ENCODE measurements at places on chromosomes 6 and 20. TPM values are rescaled to one million over a fixed set of nuclear protein-coding genes. Genes with fewer than 3 reads are reported as not detected.
A peak's percentile ranks its signal among the peaks of the same experiment; 100 is the strongest.

GRCh38 chr6:102327697-102328225, 934.3 kb downstream of the GRIK2 start:
- DNase-seq: no peak
- H3K27ac ChIP-seq: no peak overlapping the region
- H3K27me3 ChIP-seq: no peaks in the 10 kb centered on the region
- H3K36me3 ChIP-seq: no peaks in the 10 kb centered on the region
- H3K4me1 ChIP-seq: no peaks in the 10 kb centered on the region

DNA sequence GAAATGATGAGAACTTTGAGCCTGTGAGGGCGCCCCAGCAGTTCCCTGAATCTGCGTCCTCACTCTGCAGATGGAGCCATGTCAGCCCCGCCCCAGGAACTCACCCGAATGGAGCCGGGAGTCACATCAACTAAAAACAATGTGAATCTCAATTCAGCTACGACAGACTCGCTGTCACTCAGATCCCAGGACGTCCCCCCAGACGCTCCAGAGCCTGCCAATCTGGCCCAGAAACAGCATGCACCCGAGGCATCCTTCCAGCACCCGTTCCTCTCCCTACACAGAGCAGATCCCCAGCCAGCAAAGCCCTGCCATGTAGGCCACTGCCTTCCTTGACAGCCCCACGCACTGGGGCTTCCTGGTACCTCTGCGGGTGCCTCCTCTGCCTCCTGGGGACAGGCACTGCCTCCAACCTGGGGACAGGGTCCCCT, 248.0 kb downstream of the TTLL2 start:
- no peak overlapping the region for H3K4me3 ChIP-seq
- no peaks in the 10 kb centered on the region for H3K36me3 ChIP-seq
- DNase-seq: peak; percentile 24
- H3K4me1 ChIP-seq: peaks cover 15% of the 10 kb centered on the region

The AGPAT4 gene
- polyA plus RNA-seq: 0.46 TPM

The TMC2 gene
- not detected for polyA plus RNA-seq

GRCh38 chr20:46317685-46318177, 9.4 kb upstream of the CDH22 start:
- no peaks in the 10 kb centered on the region for H3K36me3 ChIP-seq
- no peaks in the 10 kb centered on the region for H3K4me1 ChIP-seq
- peaks cover 4% of the 10 kb centered on the region for H3K27me3 ChIP-seq
- no peak overlapping the region for H3K27ac ChIP-seq
- no peak for DNase-seq

All from liver (tissue), 10 donors.